GM23248 (cell line): ENCODE measurements at places on chromosomes 4 and X. TPM values are rescaled to one million over a fixed set of nuclear protein-coding genes. Genes with fewer than 3 reads are reported as not detected.

The GABRG1 gene
- total RNA-seq = not detected in 2 replicates

DNA sequence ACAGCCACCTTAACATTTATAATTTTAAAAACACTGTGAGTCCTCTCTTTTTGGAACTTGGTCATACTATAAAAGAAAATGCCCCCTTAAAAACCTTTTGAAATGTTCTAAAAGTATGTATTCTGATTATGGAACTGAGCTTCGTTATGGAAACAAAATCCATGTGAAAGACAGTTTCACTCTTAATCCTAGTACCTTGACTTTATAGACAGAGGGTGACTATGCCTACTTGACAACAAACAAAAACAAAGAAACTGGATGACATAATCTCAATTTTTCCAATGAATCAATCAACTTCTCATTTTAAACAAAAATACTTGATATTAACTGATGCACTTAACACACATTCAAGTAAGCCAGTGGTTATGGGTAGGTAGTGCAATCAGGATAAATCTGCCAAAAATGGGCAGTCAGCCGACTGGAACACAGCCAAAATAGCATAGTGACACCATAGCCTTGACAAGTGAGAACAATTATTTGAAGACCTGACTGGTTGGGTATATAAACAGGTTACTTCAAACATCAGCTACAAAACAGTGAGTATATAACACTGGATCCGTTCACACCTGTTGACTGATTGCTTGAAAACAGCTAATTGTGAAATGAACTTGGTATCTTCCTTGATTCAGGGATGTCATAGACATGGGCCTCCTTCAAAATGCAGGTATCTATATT lies 265.5 kb downstream of the PPP3CA start:
- 0 out of 2 replicates have a peak, but pooled peaks cover 9% of the 10 kb centered on the region for H3K36me3 ChIP-seq
- H3K27ac ChIP-seq = no peak overlapping the region
- H3K4me1 ChIP-seq = no peaks in the 10 kb centered on the region
- no peak overlapping the region for H3K4me3 ChIP-seq
- DNase-seq = no peak

- no peak overlapping the region for H3K27ac ChIP-seq
- no peaks in the 10 kb centered on the region for H3K27me3 ChIP-seq
- H3K4me1 ChIP-seq = no peaks in the 10 kb centered on the region
- no peak for DNase-seq
- no peaks in the 10 kb centered on the region for H3K36me3 ChIP-seq
Observed at GRCh38 chrX:37472836-37473235, 98.6 kb upstream of the LANCL3 start.

GRCh38 chr4:159149666-159150065 lies 46.8 kb downstream of the RAPGEF2 start:
- H3K4me3 ChIP-seq = no peak overlapping the region
- H3K4me1 ChIP-seq = no peaks in the 10 kb centered on the region
- H3K36me3 ChIP-seq = no peaks in the 10 kb centered on the region
